Effector memory CD4-positive, alpha-beta T cell (primary cell): ENCODE measurements at places on chromosomes 5 and 9.
A peak's percentile ranks its signal among the peaks of the same experiment; 100 is the strongest.

- no peak for DNase-seq
- peak overlapping the region; percentile 97 for H3K27ac ChIP-seq
- H3K27me3 ChIP-seq = no peaks in the 10 kb centered on the region
- H3K4me1 ChIP-seq = peaks cover 10% of the 10 kb centered on the region
- no peaks in the 10 kb centered on the region for H3K36me3 ChIP-seq
Observed at GRCh38 chr5:43036856-43037635, 3.1 kb downstream of the ANXA2R start.

GRCh38 chr9:93224591-93224990 is 40.7 kb downstream of the WNK2 start:
- H3K27ac ChIP-seq = no peak overlapping the region
- H3K4me1 ChIP-seq = no peaks in the 10 kb centered on the region
- H3K36me3 ChIP-seq = no peaks in the 10 kb centered on the region
- no peaks in the 10 kb centered on the region for H3K27me3 ChIP-seq
- no peak for DNase-seq

DNA sequence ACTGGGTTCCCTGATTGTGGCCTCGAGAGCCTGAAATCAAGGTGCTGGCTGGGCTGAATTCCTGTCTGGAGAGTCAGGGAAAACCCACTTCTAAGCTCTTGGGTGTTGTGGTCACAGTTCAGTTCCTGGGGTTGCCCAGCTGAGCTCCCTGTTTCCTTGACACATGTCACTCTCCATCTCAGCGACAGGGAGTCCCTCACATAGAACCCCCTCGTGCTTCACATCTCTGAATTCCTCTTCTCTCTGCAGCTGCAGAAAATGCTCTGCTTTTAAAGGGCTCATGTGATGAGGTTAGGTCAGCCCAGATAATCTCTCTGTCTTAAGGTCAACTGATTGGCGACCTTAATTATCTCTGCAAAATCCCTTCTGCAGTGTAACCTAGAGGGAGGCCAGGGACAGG is 53.5 kb upstream of the NFIL3 start:
- no peaks in the 10 kb centered on the region for H3K4me1 ChIP-seq
- peaks cover 8% of the 10 kb centered on the region for H3K27me3 ChIP-seq
- DNase-seq = no peak
- no peak overlapping the region for H3K27ac ChIP-seq
- H3K4me3 ChIP-seq = no peak overlapping the region

DNA sequence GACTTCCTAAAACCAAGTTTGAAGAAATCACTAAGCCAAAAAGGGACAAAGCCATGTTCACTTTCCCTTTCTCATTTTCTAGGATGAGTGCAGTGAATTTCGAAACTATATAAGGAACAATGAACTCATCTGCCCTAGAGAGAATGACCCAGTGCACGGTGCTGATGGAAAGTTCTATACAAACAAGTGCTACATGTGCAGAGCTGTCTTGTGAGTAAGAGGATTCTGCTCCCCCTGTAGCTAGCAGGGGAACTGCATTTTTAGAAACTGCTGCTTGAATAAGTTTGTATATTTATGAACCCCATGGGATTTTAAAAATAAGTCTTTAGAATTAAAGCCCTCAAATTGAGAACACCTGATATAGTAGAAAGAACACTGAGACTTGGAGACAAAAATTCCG is 42.7 kb upstream of the SPINK14 start:
- H3K27me3 ChIP-seq = no peaks in the 10 kb centered on the region
- no peaks in the 10 kb centered on the region for H3K36me3 ChIP-seq
- no peak overlapping the region for H3K27ac ChIP-seq
- no peak overlapping the region for H3K4me3 ChIP-seq
- DNase-seq = no peak

DNA sequence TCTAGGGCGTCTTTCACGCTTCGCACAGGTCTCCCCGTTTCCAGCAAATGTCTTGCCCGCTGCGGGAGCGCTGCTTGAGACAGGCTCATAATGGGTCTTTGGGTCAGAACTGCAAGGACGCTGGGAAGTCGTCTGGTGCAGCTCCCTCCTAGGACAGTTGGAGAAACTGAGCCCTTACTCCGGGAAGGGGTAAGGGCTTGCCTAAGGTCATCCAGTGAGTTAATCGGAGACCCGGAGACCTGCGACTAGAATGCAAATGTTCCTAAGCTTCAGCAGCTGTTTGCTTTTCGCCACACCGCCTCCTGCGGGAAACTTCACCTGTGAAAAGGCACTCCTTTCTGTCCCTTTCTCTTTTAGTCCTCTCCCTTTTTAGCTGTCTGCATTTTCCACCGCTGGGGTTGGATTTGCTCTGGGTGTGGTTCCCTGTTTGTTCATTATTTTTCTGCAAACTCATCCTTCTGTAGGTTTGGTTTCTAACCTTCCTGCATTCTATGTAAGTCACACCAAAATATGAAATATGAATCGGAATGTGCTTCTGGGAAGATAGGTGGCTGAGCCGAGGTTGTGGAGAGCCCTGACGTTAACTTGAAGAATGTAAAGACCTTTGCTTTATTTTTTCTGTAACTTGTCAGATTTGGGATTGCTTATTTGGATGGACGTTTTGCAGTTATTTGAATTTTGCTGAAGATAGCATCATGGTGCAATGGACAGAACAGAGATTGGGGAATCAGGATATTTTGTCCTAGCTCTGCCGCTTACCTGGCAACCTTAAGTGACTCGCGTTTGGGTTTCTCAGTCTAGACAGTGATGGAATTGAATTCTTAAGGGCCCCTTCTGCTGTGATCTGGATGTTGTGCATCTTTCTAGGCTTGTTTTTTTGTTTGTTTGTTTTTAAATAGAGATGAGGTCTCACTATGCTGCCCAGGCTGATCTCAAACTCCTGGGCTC is 909 bp downstream of the SLC36A1 start:
- H3K4me1 ChIP-seq = peaks cover 3% of the 10 kb centered on the region
- peak; percentile 2 for DNase-seq
- peak overlapping the region; percentile 76 for H3K4me3 ChIP-seq
- H3K36me3 ChIP-seq = no peaks in the 10 kb centered on the region
- no peak overlapping the region for H3K27ac ChIP-seq

DNA sequence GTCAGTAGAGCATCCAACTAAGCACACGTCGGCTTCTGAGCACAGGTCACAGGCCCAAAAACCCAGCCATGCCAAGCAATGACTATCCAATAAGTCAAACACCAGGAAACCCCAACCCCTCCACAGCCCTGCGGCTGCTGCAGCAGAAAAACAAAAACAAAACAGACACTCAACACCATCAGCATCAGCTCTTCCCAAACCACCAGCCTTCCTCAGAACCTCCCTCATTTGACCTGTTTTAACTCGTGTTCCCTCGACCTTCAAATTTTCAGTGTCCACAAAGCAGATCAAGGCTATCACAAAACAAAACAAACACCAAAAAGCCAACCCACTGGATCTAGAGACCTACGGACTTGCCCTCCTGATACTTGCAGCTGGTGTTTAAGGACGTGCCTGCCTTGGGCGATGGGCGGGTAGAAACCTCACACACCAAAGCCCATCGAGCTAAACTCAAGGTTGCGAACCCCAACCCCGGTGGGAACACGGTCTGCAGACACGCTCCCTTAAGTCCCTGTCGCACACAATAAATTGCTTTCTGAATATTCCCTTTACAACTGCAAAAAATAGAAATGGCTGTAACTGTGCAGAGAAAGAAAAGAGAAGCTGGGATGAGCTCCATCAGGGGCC is 247.1 kb upstream of the ANKRD55 start:
- peak overlapping the region; percentile 89 for H3K27ac ChIP-seq
- H3K4me1 ChIP-seq = peaks cover 47% of the 10 kb centered on the region
- H3K27me3 ChIP-seq = no peaks in the 10 kb centered on the region
- peak overlapping the region; percentile 68 for H3K4me3 ChIP-seq

- no peak overlapping the region for H3K4me3 ChIP-seq
- H3K4me1 ChIP-seq = no peaks in the 10 kb centered on the region
- H3K27me3 ChIP-seq = peaks cover 3% of the 10 kb centered on the region
- no peak overlapping the region for H3K27ac ChIP-seq
Observed at GRCh38 chr9:14962193-14962882, 52.1 kb upstream of the FREM1 start.

GRCh38 chr9:116757030-116757429 is 69.9 kb downstream of the TRIM32 start:
- H3K4me1 ChIP-seq = no peaks in the 10 kb centered on the region
- no peak for DNase-seq
- H3K4me3 ChIP-seq = no peak overlapping the region
- no peaks in the 10 kb centered on the region for H3K36me3 ChIP-seq
- no peak overlapping the region for H3K27ac ChIP-seq

DNA sequence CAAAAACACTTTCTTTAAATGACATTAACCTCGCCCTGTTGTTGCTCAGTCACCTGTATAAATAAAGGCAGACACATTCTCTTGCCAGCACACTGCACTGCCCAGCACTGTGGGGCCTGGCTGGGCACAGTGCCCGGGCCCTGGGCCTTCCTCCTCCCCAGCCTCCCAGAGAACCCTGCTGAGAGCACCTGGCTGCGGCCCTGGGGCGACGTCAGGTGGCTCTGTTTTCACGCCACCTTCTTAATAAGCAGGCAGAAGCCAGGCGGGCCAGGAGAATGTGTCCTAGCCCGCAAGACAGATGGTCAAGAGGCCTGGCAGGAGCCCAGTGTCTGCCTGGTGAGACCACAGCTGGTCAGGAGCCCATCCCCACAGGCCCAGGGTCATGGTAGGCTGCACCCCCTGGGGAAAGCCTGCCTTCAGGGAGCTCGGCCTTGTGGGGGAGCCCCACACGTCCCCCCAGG is 8.2 kb upstream of the AGPAT2 start:
- H3K27me3 ChIP-seq = no peaks in the 10 kb centered on the region
- H3K36me3 ChIP-seq = no peaks in the 10 kb centered on the region

DNA sequence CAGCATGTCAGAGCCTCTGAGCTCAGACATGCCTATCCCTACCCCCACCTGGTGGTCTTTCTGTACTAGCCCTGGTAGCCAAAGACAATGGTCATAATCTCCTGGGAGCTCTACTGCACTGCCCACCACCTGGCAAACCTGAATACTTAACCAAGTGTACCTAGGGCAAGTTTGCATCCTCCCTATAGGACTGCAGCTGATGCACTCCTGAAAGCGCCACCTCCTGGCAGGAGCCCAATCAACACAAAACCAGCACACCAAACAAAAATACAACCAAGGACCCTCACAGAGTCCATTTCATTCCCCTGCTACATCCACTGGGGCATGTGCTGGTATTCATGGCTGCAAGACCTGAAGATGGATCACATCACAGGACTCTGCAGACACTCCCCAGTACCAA is 14.8 kb upstream of the FAM174A start:
- no peak for DNase-seq
- no peak overlapping the region for H3K4me3 ChIP-seq
- H3K27me3 ChIP-seq = no peaks in the 10 kb centered on the region
- no peak overlapping the region for H3K27ac ChIP-seq
- no peaks in the 10 kb centered on the region for H3K36me3 ChIP-seq
- H3K4me1 ChIP-seq = no peaks in the 10 kb centered on the region

- peaks cover 11% of the 10 kb centered on the region for H3K27me3 ChIP-seq
- no peak for DNase-seq
- no peaks in the 10 kb centered on the region for H3K4me1 ChIP-seq
- no peak within 1 kb of the TSS for H3K27ac ChIP-seq
Observed at GRCh38 chr9:38423973-38424843, at the start of gene IGFBPL1. TSS of gene IGFBPL1 (minus strand) at chr9:38424454. CDS start at chr9:38424424, 30 bp downstream.

GRCh38 chr9:36222449-36222848 is 31.7 kb downstream of the CLTA start:
- H3K27ac ChIP-seq = no peak overlapping the region
- no peaks in the 10 kb centered on the region for H3K27me3 ChIP-seq
- H3K4me3 ChIP-seq = no peak overlapping the region
- H3K4me1 ChIP-seq = peaks cover 10% of the 10 kb centered on the region
- H3K36me3 ChIP-seq = peaks cover 66% of the 10 kb centered on the region

GRCh38 chr9:136981588-136982231 is 1.1 kb upstream of the LCNL1 start:
- H3K27me3 ChIP-seq = peaks cover 20% of the 10 kb centered on the region
- H3K36me3 ChIP-seq = no peaks in the 10 kb centered on the region

GRCh38 chr9:70618784-70619183 is 204.3 kb upstream of the KLF9 start:
- no peak overlapping the region for H3K27ac ChIP-seq
- H3K4me1 ChIP-seq = no peaks in the 10 kb centered on the region
- no peak overlapping the region for H3K4me3 ChIP-seq

- peaks cover 25% of the 10 kb centered on the region for H3K36me3 ChIP-seq
- H3K27me3 ChIP-seq = no peaks in the 10 kb centered on the region
- H3K27ac ChIP-seq = no peak overlapping the region
- no peak for DNase-seq
- peaks cover 34% of the 10 kb centered on the region for H3K4me1 ChIP-seq
Observed at GRCh38 chr5:131386779-131387178, 122.9 kb downstream of the CDC42SE2 start.

GRCh38 chr5:620152-620551 is 8.0 kb downstream of the CEP72 start:
- H3K4me3 ChIP-seq = no peak overlapping the region
- no peak overlapping the region for H3K27ac ChIP-seq
- H3K27me3 ChIP-seq = no peaks in the 10 kb centered on the region
- H3K36me3 ChIP-seq = peaks cover 36% of the 10 kb centered on the region
- no peaks in the 10 kb centered on the region for H3K4me1 ChIP-seq

- no peaks in the 10 kb centered on the region for H3K4me1 ChIP-seq
- DNase-seq = no peak
- no peak overlapping the region for H3K4me3 ChIP-seq
Observed at GRCh38 chr9:4799775-4800174, 7.0 kb downstream of the RCL1 start.
